CD4-positive, alpha-beta T cell treated with Interleukin-15 for 1 hour (primary cell): ENCODE measurements at places on chromosomes 5 and 9.

DNA sequence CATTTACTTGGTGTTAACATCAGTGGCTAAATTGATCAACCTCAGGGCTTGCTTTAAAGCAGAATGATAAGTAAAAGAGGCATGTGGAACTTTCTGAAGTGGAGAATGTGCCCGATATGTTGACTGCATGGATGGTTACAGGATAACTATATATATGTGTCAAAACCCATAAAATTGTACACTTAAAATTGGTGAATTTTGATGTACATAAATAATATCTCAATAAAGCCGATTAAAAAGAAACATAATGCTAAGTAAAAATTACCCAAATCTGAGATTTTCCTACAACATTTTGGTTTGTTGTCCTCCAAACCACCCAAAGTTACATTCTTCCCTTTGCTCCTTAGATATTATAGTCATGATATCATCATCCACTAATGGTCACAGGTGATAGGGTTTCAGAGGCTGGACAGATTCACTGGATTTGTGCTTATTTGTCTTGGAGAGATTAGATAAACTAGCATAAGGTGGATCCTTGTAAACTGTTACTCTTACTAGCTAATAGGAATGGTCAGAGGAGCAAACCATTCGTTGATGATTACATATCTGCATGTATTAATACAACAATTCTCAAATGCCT lies 119.7 kb upstream of the RPS23 start:
- DNase-seq, result no peak

GRCh38 chr9:6096821-6097220 lies 81.4 kb upstream of the RANBP6 start:
- no peak for DNase-seq

- DNase-seq, result peak; percentile 40
Measured at GRCh38 chr5:179731791-179732411, 721 bp upstream of the MAML1 start.

GRCh38 chr5:59956130-59956783 lies 62.7 kb upstream of the PDE4D start:
- no peak for DNase-seq

DNA sequence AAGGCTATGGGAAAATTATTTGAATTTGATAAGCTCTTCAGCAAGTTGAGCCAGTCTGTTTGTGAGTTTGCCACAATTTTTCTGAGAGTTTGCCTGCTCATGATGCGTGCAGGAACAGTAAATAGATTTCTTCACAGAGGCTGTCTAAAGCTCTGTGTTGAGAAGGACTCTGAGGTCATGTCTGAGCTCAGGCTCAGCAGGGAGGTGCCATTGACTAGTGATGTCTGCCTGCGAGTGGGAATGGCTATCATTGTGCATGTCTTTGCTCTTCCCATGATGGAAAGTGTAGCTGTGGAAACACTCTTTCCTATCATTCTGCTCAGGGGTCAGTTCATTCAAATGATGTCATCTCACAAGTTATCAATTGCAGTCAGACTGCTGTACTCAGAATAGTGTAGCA lies 142.8 kb downstream of the RASEF start:
- DNase-seq, result no peak

DNA sequence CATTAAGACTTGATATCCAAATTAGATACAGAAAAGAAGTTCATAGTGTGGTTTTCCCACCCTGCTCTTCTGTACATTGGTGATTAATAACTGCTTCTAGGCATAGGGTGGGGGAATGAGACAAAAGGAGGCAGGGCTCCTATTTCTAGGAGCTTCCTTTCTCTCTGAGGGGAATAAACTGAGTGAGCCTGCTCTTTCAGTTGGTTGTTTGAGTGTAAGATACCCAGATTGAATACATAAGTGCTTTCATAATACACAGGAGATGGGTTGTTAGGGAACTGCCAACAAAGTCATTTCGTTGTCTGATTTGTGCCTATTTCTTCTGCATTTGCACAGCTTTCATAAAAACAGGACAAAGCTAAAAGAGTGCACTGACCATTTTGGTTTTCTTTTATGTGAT lies 48.9 kb upstream of the TTC23L start:
- no peak for DNase-seq

- no peak for DNase-seq
Measured at GRCh38 chr9:119026120-119026519, 343.1 kb downstream of the BRINP1 start.

- DNase-seq, result no peak
Measured at GRCh38 chr5:66903218-66903617, 293.4 kb downstream of the CD180 start.

DNA sequence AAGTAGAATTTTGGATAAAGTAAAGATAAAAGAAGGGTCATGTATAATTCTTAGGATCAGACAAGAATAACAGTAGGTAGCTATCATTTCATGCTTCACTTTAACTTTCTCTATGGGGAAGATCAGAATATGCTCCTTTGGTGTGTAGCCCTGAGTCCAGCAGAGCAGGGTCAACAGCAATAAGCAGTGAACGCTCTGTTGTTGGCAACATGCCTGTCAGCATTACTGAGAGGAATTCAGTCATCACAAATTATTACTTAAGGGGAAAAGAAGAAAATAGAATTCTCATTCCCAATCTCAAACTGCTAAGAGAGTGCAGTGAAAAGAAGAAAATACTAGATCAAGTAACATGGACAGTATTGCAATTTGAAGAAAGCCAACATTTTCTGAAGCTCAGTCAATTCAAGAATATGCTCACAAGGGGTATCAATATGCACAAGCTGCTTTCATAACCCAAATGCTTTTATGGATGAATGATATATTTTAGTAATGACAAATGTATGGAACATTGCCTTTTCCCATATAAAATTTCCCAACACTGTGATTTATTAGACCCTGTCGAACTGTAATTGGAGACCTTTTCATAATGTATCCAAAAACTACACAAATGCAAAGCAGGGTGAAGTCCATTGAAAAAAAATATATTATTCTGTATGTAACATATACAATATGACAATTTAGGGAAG lies 1359.4 kb downstream of the EFNA5 start:
- DNase-seq, result no peak

DNA sequence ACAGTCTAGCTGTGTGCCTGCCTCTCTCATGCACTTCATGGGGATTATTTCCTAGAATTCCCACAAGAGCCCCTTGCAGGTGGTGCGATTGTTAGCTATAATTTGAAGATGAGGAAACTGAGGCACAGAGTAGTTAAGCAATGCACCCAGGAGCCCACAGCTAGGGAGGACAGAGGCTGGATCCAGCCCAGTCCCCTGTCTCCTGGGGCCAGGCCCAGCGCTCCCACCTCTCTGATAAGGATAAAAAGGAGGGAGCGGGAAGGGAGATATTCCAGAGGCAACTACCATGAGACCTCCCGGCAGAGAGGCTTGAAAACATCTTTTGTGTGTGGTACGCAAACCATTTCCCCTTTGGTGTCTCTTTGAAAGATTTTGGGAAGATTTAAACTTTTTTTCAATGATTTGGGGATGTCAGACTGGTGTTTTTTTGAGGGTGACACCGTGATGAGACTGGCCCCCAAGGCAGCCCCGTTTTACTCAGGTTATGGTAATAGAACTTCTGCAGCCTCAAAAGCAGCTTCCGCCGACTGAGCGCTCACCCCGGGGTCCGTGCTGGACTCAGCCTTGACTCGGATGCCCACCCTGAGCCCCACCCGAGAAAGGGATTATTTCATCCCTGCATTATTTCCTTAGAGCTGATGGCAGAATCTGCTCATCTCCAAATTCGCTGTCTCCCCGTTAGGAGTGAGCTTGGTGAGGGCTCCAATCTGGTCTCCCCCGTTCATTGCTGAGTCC lies 144.7 kb upstream of the IER5L start:
- DNase-seq, result peak; percentile 6

DNA sequence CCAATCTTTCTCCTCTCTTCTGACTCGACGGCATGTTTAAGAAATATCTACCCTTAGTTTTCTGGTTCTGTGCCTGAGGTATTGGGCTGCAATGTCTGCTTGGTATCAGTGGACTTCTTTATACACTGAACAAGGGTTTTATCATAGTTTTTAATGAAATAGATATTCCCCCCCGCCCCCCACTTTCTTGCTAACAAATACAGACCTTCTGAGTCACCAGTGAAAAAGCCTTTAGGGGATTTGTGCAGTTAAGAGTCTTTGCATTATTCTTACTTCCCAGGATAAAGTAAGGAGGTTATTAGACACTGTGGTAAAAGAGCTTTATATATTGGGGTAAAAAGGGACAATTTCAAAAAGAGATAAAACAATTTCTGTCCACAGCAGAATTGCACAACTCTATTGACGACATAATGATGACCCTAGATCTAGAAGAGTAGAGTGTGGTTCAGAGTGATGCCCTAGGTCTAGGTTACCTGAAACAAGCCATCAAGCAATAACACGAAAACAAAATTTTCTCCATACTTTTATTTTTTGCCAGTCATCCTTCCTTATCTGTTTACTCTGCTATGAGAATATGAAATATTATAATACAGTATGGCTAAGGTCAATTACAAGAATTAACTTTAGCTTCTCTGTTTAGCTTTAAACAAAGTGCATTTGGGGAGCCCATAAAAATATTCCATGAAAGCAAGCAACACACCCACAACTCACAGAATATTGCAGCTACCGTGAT lies 110.7 kb downstream of the PLK2 start:
- DNase-seq, result no peak

GRCh38 chr5:156093024-156093423 lies 233.9 kb upstream of the SGCD start:
- no peak for DNase-seq

DNA sequence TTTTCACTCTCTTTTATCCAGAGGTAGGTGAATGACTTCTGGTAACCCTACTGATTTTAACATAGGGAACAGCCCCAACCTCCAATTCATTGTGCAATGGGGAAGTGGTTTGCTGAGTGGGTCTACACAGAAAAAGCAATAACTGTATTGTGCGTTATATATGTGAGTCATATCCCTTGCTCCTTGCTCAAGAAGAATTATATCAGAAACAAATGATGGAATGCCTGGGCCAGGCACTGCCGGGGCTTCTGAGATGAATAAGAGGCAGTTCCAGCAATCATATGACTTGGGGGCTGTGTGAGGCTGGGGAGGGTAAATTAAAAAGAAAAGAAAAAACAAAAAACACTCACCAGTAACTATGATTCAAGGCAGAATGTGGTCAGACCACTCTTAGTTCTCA lies 79.2 kb upstream of the ABCA1 start:
- DNase-seq, result peak; percentile 69

GRCh38 chr9:137463931-137464290 lies 4.8 kb upstream of the NSMF start:
- DNase-seq, result no peak

DNA sequence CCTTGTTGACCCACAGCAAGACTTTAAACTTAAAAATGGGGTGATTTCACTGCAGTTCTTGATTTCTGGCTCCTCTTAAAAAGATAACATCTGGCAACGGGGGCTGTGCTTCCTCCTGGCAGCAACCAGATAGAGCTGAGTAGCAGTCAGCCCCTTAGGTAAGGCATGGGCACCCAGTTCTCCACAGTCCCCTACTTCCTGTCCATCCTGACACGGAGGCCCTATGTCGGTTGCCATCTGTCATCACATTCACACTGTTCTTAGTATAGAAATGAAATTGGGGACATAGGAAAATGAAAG lies 11.7 kb downstream of the CD74 start:
- no peak for DNase-seq

- DNase-seq, result no peak
Measured at GRCh38 chr5:5014586-5015235, 125.4 kb upstream of the ADAMTS16 start.

DNA sequence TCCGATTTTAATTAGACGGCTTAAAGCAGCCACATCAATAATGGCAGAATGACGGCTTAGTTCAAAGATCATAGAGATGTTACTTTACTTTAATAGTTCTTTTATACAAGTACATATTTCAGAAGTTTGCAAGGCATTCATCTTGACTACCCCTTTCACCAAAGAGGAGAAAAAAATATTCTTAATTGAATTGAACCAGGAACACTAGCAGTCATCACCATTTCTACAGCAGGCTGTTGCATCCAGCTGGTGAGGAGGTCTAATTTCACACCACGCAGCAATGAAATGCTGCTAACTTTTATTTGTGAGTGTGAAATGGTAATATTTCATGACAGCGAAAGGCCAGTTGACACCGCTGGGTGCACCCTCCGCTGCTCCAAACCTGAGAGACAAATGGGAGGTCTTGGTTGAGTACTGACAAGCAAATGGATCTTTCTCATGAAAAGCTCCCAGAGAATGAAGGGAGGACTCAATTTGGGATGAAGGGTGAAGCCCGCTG lies 322.2 kb downstream of the GLIS3 start:
- no peak for DNase-seq

DNA sequence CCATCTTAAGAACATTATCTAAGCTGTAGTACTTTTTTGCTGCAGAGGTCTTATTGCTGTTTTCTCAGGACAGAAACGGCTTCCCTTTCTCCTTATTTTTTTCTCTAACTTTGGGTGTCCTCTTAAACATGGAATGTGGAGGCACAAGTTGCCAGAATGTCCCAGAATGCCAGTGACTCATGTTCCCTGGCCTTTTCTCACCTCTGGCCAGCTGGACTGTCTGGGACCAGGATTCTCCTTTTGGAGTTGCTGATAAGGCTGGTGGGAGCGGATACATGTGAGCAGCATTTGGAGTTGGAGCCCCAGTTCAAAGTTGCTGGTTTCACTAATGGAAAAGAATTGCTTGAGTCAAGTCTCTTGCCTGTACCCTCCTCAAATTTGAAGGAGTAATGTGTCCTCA lies 112.8 kb downstream of the ARHGAP26 start:
- DNase-seq, result no peak

DNA sequence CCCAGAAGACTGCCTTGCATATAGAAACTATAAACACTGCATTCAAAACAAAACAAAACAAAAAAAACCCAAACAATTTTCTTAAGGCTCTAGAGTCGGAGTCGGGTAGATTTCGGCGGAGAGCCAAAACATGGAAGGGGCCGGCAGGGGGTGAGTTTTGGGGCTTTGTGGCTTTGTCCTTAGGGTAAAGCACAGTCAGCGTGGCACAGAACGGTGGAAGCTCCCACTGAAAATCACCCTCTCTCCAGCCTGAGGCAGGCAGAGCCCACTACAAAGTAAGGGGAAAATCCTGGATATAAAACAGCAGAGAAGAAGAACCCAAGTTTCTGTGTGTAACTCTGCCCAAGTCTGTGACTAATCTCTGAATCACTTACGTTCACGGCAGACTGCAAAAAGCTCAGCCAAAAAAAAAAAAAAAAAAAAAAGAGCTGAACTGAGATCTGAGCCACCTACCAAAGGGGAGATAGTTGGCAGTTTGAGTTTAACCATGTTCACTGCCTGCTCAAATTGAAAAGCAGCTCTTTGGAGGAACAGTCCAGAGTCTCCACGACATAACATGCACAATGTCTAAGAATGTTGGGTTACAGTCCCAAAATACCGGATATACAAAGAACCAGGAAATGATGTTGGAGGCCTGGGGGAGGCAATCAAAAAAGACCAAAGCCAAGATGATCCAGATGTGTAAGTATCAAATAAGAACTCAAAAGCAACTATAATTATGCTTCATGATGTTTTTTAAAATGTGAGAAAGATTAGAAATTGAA lies 26.6 kb upstream of the OR2K2 start:
- no peak for DNase-seq

- DNase-seq, result no peak
Measured at GRCh38 chr5:81835814-81836367, 85.0 kb upstream of the SSBP2 start.
